ENCODE measurements at places on chromosomes 2 and 18.
A peak's percentile ranks its signal among the peaks of the same experiment; 100 is the strongest.

DNA sequence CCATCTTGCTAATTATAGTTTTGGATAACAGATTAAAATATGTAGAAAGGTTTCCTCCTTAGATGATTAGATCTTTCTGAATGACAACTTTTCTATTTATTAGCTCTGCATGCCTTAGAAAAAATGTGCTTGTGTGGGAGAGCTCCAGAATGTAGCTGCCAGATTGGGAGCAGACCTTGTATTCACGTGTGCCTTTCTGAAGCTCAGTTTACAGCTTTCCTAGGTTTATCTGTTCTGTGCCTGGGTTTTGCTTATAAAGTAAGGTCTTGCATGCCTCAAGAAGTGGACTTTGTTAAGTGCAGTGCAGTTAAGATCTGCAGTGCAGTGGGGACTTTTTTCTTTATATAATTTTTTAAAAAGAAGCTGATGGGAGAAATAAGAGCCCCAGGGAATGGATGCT, 179.0 kb downstream of the DCC start:
- DNase-seq = no peak

GRCh38 chr2:35501076-35501475, 854.5 kb upstream of the CRIM1 start:
- DNase-seq = no peak

DNA sequence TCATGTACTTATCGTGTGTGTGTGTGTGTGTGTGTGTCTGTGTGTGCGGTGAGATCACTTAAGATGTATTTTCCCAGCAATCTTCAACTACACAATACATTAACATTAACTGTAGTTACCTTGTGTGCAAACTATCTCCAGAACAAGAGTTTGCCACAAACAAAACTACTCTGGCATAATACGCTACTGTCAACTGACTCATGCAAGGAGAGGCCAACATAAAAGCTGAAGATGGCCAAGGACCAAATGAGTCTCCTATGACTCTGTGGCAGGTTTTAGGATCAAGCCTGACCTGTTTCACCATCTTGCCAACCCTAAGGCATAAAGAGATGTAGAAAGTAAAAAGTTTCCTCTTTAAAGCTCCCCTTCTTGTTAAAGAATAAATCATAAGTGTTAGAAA, 20.1 kb downstream of the CYB5A start:
- DNase-seq = no peak

- DNase-seq = peak; percentile 73
Measured at GRCh38 chr2:73063909-73064875, 7.3 kb downstream of the SFXN5 start.

DNA sequence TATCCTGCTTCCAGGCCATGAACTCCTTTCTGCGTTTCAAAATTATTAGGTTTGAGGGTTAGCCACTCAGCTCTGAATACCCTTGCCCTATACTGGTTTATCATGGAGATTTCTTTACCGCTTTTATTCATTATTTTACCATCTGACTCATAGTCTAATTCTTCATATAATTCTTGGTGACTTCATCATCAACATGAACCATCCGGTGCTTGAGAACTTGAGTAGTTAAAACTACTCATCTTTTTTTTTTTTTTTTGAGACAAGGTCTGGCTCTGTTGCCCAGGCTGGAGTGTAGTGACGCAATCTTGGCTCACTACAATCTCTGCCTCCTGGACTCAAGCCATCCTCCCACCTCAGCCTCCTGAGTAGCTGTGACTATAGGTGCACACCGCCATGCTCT, 94.2 kb upstream of the LHCGR start:
- DNase-seq = no peak

DNA sequence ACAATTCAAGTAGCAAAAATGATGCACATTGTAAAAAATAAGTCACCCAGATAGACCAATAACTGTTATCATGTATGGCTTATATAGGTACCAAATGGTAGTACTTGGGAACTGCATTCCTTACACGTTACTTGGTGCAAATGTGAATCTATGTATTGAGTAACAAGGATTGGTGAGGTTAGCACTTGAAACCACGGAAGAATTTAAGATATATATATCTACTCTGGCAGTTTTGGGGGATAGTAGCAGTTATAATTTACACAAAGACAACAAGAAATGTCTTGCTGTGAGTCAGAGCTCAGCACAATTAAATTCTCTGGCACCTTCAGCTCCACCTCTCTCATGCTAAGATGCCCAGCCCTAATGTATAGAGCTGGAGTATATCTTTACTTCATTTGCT, 359.4 kb upstream of the RAB12 start:
- no peak for DNase-seq

DNA sequence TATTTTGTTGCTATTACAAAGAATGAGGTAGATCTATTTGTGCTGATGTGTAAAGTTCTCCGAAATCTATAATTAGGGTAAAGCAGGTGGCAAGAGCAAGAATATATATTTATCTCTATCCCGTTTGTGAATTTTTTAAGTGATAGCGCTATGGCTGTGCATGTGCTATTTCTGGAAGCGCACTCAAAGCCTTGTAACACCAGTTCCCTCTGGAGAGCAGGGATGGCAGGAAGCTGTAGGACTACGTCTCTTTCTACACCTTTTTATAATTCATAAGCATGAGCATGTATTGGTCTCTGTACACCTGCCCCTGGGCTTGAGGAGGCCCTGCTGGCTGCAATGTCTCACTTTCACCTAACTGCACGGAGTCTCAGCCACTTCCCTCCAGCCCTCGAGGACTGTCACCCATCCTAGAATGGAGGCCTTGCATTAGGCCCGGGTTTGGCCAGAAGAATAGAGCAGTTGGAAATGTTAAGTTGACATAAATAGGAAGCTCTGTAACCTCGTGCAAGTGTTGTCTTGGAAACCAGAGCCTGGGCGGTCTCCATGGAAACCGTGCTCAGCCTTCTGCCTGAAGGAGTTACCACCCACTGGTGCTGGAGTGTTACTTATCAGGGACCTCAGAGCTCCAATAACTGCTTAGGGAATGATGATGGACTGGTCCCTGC, 20.9 kb downstream of the ITM2C start:
- DNase-seq = no peak

GRCh38 chr18:74163019-74163660, 14.8 kb downstream of the TIMM21 start:
- no peak for DNase-seq

DNA sequence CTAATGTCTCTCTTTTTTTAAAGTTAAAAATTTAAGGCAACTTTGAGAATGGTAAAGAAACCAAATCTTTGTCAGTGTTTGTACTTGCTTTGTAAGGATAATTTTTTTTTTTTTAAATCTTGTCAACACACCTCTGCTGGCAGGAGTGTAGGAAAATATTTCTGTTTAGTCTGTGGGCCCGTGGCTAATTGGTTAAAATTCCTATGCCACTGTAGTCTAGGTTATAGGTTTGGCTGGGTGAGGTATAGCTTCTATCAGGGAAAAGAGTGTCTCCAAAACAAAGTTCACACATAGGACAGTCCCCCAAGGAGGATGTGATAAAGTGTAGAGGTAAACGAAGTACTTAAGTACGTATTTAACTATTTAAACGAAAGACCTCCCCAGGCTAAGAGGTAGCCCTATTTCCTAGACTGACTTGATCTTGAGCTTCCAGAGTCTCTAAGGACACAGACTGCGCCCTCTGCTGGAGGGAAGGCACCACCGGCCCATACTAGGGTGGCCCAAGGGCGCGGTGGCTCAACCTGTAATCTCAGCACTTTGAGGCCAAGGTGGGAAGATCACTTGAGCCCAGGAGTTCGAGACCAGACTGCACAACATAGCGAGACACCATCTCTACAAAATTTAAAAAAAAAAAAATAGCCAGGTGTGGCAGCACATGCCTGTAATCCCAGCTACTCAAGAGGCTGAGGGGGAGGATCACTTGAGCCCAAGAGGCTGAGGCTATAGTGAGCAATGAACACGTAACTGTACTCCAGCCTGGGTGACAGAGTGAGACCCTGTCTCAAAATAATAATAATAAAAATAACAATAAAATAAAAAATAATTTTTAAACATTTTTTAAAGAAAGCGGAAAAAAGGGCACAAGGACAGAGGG, 8.9 kb downstream of the TEX44 start:
- no peak for DNase-seq

Data from brain pericyte (primary cell).